ENCODE measurements at places on chromosomes 5 and 9.

GRCh38 chr5:52989781-52990527, 802 bp downstream of the ITGA2 start:
- no peaks in the 10 kb centered on the region for H3K4me1 ChIP-seq
- no peaks in the 10 kb centered on the region for H3K36me3 ChIP-seq
- no peaks in the 10 kb centered on the region for H3K27me3 ChIP-seq
- peak; percentile 65 for DNase-seq
- H3K27ac ChIP-seq, result no peak overlapping the region

DNA sequence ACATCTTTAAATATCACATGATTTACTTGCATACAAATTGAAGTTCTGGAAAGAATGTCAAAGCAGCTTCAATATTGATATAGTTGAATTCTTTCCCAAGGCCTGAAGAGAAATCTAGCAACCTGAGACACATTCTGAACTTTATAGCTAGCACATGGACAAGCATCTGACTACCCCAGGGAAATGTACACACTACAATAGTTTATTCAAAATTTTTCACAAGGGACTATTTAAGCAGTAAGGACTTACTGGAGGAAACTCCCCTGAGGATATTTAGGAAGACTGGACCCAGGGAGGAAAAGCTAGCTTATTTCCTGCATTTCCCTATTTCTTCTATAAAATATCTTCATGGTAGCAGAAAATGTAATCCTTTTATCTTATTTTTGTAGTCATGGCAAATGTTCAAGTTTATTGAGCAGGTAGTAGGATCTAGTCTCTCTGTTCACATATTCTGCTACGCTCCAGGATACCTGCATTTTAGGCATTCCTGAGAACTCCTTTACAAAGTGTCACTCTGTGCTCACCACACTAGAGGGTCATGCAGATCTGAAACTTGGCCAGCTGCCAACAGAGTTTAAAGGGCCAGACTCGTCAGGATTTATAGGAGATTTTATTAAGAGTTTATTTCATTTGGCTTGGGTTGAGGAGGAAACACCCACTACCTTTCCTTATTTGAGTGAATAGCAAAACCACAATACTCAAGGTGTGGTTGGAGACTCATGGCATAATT, 348.4 kb upstream of the FTMT start:
- no peaks in the 10 kb centered on the region for H3K4me1 ChIP-seq
- no peak overlapping the region for H3K27ac ChIP-seq
- peak; percentile 87 for DNase-seq
- H3K4me3 ChIP-seq, result no peak overlapping the region
- H3K36me3 ChIP-seq, result no peaks in the 10 kb centered on the region

DNA sequence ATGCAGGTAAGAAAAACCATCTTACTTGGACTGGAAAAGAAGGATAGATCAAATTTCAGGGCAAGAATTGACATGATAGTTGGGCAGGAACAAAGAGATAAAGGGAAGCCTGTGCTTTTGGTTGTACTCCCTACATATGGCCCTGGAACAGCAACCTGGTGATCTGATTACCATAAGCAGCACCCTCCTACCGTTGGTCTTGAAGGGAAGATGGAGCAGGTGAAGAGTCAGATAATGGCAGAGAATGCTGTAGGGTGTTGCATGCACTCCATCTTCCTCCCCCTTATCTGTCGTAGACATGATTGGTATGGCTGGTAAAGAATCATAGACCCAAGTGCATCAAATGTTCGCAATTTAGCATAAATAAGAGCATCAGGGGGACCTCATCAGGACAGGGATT, 4.7 kb downstream of the IRGM start:
- H3K4me3 ChIP-seq, result no peak overlapping the region
- no peaks in the 10 kb centered on the region for H3K27me3 ChIP-seq
- H3K27ac ChIP-seq, result no peak overlapping the region
- no peaks in the 10 kb centered on the region for H3K4me1 ChIP-seq

GRCh38 chr9:26310294-26310693, 582.3 kb downstream of the CAAP1 start:
- no peaks in the 10 kb centered on the region for H3K4me1 ChIP-seq
- H3K27ac ChIP-seq, result no peak overlapping the region
- H3K27me3 ChIP-seq, result no peaks in the 10 kb centered on the region
- DNase-seq, result no peak

- H3K4me3 ChIP-seq, result no peak overlapping the region
- no peaks in the 10 kb centered on the region for H3K36me3 ChIP-seq
- H3K27ac ChIP-seq, result no peak overlapping the region
- no peaks in the 10 kb centered on the region for H3K27me3 ChIP-seq
These were observed 2.8 kb upstream of the HSDL2 start for GRCh38 chr9:112377087-112377486.

DNA sequence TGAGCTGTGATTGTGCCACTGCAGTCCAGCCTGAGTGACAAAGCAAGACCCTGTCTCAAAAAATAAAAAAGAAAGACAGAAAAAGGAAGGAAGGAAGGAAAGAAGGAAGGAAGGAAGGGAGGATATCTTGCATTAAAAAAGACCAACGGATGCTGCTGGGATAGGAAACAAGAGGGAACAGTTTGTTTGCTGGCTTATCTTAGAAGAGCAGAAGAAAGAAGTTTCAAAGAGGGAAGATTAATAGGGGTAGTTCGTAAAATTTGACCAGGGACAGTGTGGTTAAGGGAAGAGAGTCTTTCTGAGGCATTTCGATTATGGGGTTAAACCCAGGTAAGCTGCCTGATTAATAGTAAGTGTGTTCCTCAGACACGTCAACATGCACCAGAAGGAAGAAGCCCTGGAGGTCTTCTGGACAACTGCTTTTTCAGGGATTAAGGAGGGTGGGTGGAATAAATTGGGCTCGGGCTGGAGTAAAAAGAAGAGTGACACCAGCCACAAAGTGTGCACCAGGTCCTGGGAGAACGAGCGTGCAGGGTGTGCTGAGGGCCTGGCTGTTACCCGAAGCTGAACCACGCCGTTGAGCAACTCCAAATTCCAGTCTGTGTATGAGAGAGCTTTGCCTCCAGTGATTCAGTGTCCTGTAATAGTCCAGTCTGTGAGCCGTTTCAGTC, 24.8 kb downstream of the FYB1 start:
- no peaks in the 10 kb centered on the region for H3K36me3 ChIP-seq
- H3K4me1 ChIP-seq, result no peaks in the 10 kb centered on the region
- H3K27me3 ChIP-seq, result no peaks in the 10 kb centered on the region
- DNase-seq, result no peak
- no peak overlapping the region for H3K27ac ChIP-seq
